BE2C (cell line): ENCODE measurements at places on chromosomes 16 and 17.
A peak's percentile ranks its signal among the peaks of the same experiment; 100 is the strongest.

DNA sequence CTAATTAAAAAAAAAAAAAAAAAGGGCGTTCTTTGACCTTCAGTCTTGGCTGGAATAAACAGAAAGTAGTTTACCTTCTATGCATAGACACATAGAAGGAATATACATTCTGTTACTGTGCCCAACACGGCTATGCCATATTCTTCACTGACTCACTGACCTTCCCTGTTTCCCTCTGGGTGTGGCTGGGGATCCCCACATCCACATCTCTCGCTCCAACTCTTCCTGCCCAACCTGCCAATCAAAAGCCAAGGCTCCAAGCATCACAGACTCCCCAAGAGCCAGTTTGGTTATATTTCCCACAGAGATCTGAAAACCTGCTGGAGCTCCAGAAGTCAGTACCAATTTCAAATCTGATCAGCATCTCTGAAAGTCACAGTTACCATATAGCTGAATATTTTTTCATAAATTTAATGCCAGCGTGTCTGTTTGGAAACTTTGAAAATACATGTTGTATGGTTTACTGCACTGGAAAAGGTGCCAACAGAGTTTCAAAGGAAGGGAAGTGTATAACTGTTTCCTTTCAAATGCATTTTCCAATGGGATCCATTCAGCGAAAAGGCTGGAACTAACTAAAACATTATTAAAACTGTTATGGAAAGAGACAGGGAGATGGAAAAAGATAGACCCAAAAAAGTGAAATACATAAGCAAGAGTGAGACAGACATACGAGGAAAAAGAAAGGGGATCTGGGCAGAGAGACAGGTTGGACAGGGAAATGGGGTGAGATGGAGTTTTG lies 91.8 kb downstream of the SMG6 start:
- no peak for DNase-seq

DNA sequence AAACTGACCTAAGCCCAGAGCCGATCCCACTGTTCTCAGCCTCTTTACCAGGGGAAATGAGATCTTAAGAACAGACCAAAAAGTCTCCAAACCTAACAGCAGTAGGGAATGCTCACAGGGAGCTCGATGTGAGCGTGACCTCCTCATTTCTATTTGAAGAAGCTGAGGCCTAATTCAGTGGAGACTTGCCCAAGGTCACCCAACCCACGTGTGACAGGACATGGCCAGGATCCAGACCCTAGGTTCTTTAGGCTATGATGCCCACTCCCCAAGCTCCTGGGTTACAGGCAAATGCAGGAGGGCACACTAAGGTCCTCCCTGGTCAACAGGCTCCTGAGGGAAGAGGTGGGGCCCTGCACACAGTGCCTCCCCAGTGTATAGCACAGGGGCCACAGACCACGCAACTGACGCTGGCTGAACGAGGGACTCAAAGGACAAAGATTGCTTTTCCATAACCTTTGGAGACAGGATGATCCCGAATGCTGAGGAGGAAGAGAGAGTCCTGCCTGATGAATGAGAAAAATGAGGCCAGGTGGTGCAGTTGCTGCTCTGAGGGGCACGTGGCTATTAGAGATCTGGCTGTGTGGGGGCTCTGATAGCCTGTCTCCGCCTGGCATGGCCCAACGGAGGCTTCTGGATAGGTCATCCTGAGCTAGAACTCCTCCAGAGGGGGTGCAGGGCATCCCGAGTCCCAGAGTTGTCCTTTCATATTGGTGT lies 24.0 kb downstream of the MAP3K14 start:
- DNase-seq, result no peak

DNA sequence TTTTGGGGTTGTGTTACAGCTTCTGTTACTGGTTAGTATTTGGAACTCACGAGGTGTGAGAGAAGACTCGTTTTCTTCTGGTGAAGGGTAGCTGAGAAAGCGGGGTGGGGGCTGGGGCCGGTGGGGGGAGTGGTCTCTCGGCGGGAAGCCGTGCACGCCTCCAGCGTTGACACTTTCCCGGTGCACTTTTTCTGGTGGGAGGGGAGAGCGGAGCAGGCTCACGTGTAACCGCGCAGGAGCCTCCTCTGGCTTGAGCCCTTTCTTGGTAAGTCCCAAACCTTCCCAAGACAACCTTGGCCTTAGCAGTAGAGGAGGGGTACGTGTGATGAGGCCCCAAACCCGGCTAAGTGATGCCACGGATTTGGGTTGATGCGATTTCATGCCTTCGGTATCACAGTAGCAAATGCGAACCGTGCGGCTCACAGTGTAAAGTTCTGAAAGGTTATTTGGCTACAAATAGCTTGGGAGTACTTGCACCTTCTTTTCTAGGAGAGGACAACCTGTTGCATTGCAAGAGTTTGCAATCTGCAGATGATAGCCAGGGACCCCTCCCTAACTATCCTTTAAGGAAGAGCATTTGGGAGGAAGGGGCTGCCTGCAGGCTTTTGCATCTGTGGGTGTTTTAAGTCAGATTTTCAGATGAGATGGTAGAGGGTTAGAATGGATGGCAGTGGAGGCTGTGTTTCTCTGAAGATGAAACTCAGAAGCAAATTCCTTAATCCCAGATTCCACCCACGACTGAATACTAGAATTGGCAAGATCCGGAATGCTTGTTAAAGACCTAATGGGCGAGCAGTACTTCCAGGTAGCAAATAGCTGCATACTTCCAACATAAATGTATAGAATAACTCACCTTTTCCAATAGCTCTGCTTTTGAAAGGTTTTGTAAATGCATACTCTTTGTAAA lies 1.5 kb downstream of the HLF start:
- no peak for DNase-seq

DNA sequence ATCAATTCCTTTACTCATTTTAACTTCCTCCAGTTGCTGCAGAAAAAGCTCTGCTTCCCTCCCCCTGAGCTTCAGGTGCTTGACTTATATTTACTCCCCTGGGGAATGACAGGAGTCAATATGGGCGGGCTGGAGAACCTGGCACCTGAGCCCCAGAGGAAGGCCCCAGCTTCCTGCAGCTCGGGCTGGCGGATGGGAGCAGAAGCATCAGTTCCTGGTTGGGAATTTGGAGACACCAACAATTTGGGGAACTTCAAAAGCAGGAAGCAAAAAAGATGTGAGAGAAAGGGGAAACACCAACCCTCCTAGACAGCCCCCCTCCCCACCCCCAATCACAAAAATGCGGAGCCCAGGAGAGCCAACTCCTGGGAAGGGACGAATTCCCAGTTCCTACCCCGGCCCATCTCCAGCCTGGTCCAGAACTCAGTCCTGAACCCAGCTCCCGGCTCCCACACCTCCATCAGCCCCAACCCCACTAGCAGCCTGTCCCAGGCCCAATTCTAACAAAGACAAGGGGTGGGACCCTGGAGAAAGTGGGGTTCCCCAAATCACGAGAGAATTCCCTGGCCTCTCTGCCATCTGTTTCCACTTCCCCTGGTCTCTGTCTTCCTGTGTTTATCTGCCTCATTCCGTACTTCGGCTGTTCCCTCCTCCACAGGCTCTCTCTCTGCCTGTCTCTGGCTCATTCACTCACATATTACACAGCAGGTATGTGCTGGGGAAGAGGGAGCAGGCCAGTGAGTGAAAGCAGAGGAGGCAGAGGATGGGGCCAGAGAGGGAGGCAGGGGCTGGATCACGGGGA lies 16.2 kb upstream of the ASGR2 start:
- no peak for DNase-seq

DNA sequence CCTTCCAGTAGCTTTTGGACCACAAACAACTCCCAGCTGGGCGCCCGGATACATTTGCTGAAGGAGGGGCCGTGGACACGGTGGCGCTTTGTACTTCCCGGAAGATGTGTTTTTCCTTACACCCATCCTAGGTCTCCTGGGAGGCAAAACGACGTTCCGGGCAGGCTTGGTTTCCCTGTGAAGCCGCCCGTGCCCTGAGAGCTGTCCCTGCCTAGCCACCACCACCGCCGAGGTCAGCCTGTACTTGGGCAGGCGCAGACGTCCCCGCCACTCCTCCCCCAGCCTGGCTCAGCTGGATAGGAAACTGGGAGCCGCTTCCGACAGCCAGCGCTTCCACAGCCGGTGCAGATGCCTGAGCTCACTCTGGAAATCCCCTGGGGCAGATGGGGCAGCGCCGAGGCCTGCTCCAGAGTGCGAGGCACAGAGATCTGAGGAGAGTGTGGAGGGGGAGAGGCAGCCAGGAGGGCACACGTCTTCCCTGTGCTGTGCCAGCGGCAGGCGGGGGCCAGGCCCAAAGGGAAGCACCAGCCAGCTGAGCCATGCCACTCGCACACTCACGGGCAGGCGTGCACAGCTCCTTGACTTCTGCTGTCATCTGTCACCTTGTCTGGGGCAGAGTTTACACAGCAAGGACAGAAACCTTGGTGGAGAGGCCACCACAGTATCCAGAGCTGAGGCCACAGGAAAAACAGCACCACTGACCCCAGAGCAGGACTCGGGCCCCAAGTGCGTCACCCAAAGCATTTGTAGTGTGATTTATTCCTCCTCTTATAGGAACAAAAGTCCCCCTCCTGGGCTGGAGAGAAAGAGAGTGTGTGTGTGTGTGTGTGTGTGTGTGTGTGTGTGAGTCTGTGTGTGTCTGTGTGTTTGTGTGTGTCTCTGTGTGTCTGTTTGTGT lies 3.0 kb downstream of the RHBDF2 start:
- DNase-seq, result peak; percentile 97

DNA sequence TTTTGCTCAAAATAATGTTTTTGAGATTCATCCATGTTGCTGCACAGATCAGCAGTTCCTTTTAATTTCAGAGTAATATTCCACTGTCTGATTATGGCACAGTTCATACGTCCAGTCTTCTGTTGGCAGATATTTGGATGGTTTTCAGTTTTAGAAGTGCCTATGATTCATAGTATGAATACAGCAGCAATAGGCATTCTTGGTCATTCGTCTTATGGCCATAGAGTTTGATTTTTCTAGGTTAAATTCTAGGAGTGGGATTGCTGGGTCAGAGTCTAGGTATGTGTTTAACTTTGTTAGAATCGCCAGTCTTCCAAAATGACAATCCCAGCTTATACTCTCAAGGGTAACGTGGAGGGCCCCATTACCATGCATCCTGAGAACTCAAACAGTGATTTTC lies 11.5 kb upstream of the IL34 start:
- DNase-seq, result no peak

- no peak for DNase-seq
Measured at GRCh38 chr17:49926886-49927285, 42.1 kb upstream of the DLX4 start.
